ENCODE measurements at places on chromosomes 2 and 18.

DNA sequence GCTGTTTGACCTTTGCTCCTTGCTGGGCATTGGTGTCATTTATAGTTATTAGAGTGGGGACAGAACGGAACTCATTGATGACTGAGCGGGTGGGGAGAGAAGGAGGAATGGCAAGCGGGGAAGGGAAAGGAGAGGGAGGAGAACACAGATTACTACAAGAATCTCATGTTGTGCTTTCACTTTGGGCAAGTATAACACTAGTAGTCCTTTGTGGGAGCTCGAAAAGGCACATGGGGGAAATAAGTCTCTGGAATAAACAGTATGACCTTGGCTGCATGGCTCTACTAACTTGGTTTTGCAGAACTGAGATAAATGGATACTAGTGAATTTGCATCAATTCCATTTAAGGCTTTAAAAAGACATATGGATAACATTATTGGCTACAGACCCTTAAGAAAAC lies 161.7 kb upstream of the NABP1 start:
- no peak for DNase-seq

DNA sequence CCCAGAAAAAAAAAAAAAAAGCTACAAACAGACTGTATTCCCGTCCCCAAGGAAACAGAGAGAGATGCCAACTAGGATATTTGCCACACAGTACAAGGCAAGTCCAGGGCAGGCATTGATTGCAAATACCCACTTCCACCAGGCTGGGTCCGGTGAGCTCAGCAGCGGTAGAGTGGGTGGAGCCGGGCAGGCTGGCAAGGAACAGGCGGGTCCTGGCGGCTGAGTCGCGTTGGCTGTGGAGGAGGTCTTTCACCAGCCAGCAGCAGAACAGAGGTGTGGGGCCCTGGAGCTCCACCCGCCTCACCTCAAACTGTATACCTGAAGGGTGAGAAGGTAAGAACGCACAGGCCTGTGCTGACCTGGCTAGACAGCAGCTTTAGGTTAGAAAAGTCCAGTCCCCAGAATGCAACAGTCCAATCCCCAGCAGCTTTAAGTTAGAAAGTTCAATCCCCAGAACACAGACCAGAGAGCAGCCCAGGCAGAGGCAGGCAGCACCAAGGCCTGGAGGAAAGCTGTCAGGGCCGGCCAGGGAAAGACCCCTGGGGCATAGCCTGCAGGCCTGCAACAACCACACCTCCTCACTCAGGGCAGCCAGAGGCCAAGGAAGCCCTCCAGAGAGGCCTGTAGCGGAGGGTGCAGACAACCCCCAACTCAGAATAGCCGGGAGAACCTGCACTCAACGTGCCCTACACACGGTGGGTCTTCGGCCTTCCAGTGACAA lies 21.9 kb upstream of the MTERF4 start:
- no peak for DNase-seq

- DNase-seq = no peak
Observed at GRCh38 chr2:41736105-41736567, 311.7 kb upstream of the PKDCC start.

- no peak for DNase-seq
Observed at GRCh38 chr2:174585146-174585545, 12.5 kb downstream of the WIPF1 start.

DNA sequence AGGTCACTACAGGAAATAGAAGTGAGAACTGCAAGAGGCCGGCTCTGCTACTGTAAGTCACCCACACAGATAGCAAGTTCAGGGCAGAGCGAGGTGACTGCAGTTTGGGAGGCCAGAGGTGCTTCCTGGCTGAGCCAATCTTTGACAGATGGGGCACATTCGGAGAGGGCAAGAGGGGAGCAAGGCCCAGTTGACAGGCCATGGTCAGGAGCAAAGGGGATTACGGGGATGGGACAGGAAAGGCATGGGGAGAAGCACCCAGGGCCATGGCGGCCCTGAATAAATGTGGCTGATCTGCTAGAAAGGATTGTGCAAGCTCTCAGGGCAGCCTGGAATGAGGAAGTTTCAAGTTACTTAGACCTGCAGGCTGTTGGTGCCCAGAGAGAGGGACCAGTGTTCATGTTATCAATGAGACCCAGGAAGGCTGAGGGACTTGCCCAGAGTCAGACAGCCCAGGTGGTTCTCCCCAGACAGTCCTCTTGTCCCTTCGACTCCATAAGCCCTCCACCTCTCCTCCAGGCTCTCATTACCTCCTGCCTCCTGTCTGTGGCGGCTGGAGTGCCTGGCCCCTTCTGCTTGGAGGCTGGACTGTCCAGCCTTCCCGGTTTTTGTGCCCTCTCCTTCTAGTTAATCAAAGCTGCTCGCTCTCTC lies 123.3 kb downstream of the CTIF start:
- no peak for DNase-seq

- DNase-seq = no peak
Observed at GRCh38 chr2:177403838-177404237, 11.3 kb downstream of the AGPS start.

GRCh38 chr2:51994123-51994763 lies 962.3 kb upstream of the NRXN1 start:
- no peak for DNase-seq

DNA sequence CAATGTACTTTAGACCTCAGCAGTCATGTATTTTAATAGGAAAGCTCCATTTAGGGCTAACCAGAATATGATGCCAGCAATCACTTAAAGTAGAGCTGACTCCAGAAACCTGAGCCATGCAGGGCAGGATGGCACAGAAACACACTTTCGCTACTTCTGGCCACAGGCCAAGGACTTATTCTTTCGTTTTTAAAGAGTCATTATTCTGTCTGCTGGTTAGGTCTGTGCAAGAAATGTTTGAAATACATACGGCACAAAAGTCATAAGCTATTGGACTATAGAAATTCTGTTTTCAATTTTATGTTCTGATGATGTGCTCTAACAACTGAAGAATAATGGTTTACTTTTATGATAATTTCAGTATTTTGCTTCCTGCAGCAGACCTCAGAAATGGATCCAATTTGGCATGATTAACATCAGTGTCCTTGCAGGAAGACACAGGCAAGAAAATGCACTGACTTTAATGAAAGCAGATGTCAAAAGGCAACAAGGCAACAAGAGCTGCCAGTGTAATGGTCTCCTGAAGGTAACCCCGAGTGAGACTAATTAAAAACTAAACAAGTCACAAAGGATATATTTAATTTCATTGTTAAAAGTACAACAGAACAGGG lies 114.4 kb upstream of the CHRNA1 start:
- no peak for DNase-seq

- DNase-seq = no peak
Observed at GRCh38 chr18:53943326-53943860, 281.1 kb downstream of the MBD2 start.

DNA sequence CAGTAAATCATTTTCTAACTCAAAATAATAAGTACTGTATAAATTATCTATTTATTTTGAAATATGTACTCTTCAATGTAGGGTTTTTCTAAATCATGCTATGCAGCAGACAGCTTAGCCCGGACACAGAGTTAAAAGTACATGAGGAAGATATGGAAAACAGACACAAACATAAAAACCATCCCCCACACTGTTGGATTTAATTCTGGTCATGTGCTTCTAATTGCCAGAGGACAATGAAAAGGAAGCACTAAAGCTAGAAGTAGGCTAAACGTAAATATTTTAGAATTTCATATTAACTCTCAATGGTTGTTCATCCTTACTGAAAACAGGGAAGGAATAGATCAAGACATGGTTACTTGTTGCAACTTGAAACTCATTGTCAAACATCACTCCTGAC lies 420.7 kb downstream of the ERBB4 start:
- no peak for DNase-seq

DNA sequence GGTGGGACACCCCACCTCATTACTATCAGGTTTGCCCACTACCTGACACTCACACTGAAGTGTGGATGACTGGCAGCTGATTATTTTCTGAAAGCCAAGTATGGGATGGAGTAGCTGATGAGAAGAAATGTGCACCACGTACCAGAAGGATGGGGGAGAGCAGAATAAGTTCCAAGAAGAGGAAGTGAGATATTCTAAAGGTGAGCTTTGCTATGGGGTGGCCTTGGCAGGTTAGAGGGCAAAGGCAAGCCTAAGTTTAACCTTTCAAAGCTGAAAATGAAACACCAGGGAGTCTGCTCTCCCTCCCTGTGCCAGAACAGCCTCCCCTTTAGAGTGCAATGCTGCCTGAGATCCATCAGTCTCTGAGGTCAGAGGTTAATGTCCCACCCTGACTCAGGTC lies 196.1 kb upstream of the OSR1 start:
- DNase-seq = no peak

GRCh38 chr18:48931680-48932461 lies 18.9 kb downstream of the SMAD7 start:
- no peak for DNase-seq

DNA sequence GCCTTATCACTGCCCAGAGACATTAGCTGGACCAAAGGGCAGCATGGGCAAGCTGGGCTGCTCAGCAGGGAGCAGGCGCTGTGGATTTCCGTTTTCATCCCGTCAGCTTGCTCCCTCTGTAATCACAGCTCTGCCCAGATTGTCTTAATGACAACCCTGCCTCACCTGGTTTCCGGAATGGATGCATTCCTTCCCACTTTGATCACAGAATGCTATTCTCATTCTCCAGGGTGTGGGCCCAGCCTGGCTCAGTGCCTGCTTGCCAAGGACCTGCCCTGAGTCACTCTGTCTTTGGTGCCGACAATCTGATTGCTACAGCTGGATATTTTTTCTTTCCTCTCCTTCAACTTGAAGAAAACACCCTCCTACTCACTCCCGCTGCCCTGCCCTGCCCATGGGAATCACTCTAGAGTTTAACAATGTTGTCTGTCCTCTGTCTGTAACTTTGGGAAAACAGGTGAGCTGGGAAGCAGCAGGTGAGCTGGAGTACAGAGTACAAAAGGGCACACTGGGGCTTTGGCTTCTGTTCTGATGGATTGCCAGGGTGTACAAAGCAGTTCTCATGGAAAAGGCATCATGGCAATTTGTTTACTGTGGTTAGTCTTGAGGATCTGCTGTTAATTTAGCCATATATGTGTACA lies 27.2 kb upstream of the FAM136A start:
- DNase-seq = no peak

GRCh38 chr18:74510770-74511095 lies 14.6 kb downstream of the CNDP2 start:
- DNase-seq = no peak

- DNase-seq = no peak
Observed at GRCh38 chr2:146652311-146652710, 1192.5 kb upstream of the ACVR2A start.

All from activated CD8-positive, alpha-beta memory T cell treated with anti-CD3 and anti-CD28 coated beads, Interleukin-2, amount 50 U/mL, for 4 hours (primary cell).